ENCODE measurements at places on chromosomes 5 and 9.

DNA sequence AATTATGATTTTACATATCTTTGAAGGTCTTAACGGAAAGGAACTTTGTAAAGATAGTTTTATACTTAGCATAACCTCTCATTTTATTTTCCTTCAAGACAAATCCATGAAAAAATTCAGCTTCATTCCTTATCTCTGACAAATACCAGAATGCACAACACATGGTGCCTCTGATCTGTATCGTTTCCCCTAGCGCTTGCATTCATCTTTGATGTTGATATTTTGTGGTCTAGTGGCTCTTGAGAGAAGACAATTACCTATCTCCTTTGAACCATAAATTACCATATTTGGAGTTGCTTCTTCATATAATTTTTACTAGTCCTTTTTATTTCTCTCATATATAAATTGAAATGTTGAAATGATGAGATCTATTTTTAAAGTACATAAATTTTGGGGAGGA, 551.3 kb downstream of the PDE4D start:
- no peak for DNase-seq

- DNase-seq = no peak
Observed at GRCh38 chr9:30943446-30944224, 1440.8 kb upstream of the ACO1 start.

DNA sequence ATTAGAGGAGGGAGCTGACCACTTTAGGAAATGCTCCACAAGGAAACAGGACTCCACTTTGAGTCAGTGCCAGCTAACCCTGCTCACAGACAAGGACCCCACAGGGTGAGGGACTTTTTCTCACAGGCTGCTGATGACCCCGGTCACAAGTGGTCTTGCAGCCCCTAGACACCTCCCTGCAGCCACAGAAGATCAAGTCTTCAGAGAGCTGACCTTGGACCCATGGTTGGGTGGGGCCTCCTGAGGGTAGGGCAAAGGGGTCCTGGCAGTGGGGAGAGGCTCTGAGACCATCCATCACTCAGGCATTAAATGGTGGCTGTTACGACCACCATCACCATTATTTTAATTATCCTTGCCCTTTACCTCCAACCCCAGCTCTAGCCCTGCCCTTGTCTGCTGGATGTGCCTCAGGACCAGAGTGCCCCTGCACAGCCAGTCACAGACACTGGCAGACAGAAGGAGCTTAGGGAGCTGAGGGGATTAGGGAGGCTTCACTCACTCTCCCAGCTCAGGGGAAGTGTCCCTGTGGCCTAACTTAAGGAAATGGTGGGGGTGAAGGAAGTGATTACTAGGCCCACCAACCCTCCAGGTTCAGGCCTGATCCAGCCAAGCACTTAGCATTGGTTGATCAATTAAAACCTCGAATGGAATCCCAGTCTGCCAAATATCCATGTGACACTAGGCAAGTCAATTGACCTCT, 1.6 kb downstream of the ACSL6 start:
- DNase-seq = no peak

DNA sequence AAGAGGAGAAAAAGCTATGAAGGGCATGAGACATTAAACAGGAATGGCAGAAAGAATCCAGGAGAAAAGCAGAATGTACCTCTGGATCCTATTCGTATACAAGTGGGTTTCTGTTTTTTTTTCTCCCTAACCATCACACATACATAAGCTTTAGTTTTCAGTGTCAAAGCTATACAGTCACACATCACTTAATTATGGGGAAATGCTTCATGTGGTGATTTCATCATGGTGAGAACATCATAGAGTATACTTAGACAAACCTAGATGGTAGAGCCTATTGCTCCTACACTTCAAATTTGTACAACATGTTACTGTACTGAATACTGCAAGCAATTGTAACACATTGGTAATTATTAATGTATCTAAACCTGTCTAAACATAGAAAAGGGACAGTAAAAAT, 290.6 kb downstream of the AOPEP start:
- no peak for DNase-seq

- no peak for DNase-seq
Observed at GRCh38 chr9:72936266-72936665, 16.6 kb downstream of the ALDH1A1 start.

- no peak for DNase-seq
Observed at GRCh38 chr9:23830929-23831730, 5.1 kb upstream of the ELAVL2 start.

GRCh38 chr9:112586599-112587155, 100.0 kb downstream of the KIAA1958 start:
- DNase-seq = no peak

DNA sequence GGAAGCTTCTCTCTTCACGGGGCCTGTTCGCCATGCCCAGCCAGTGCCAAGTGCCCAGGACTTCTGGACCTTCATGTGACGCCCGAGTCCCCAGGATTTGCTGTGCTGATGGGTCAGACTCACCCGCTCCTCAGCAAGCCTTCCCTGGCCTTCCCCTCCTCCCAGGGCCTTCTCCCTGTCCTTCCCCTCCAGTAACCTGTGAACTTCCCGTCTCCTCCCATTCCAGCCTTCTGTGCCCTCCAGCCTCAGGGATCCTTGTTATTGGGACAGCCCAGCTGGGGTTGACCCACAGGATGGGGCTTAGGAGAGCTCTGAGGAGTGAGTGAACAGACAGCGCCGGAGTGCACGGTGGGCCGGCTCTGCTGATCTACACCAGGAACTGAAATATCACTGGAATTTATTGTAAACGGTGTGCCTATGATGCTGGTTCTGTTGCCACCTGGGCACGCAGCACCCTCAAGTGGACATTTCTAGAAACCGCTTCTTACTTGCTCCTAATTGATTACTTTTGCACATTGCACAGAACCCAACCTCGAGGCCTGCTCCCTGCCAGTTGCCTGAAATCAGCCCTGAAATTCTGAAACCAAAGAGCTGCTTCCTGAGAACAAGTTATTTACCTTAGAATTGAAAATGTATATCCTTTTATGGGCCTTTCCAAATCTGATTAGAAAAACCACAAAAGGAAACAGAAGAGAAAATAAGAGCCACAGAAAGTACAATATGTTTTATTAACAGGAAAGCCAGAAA, 1.5 kb downstream of the SPAAR start:
- DNase-seq = no peak

- no peak for DNase-seq
Observed at GRCh38 chr9:17881371-17881770, 302.5 kb downstream of the SH3GL2 start.

DNA sequence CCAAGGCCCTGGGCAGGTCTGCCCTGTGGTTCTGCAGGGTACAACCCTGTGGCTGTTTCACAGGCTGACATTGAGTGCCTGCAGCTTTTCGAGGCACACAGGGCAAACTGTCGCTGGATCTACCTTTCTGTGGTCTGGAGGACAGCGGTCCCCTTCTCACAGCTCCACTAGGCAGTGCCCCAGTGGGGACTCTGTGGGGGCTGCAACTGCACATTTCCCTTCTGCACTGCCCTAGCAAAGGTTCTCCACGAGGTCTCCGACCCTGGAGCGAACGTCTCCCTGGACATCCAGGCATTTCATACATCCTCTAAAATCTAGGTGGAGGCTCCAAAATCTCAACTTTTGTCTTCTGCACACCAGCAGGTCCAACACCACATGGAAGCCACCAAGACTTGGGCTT, 1645.2 kb upstream of the CDH6 start:
- no peak for DNase-seq

- DNase-seq = peak; percentile 65
Observed at GRCh38 chr5:177312649-177313181, 1.0 kb upstream of the MXD3 start.

DNA sequence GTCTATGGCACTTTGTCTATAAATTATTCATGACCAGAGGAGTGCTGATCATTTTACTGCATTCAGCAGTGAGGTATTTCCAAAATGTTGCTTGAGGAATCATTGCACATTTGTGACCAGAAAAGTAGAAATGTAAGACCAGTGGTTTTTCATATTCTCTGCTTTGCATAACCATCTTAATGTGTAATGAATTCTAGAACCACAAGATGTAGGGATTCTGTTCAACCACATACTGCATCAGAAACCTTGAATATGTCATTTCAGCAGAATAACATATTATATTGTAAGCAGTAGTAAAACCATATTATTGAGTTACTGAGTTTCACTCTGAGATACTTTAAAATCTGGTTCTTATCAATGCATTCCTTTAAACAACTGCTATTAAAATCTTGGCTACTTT, 1243.4 kb downstream of the MAT2B start:
- no peak for DNase-seq

DNA sequence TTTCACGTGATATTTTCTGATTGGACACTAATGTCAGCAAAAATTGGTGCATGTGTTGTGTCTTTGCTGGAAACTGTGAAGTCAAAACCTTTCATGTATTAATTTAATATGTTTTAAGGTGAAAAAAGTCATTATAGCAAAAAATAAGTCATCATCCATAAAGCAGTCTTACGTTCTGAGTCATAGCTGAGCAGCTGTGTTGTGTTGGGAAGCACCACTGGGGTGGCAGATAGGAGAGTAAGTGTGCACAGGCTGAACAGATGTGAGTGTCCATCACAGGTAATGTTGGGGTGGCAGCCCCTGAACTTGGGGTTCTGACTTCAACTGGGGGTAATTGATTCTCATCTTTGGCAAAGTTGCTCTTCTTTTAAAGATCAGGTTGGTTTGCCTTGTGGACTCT, 156.8 kb downstream of the NXNL2 start:
- DNase-seq = no peak

DNA sequence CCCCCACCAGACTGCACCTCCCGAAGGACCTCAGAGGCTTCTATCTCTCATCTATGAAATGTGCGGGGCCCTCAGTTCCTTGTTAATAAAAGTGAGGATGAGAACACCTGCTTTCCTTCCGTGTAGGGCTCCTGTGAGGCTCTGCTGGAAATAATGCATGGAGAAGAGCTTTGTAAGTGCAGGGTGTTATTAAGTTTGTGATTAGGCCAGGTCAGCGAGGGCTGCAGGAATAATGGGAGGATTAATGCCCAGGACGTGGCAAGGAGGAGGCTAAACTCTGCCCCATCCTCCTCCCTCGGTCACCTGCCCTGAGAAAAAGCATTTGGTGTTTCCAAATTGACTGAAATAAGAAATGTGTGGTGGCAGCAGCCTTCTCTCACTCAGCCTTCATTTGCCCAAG, 83.5 kb upstream of the HSPA9 start:
- DNase-seq = no peak

DNA sequence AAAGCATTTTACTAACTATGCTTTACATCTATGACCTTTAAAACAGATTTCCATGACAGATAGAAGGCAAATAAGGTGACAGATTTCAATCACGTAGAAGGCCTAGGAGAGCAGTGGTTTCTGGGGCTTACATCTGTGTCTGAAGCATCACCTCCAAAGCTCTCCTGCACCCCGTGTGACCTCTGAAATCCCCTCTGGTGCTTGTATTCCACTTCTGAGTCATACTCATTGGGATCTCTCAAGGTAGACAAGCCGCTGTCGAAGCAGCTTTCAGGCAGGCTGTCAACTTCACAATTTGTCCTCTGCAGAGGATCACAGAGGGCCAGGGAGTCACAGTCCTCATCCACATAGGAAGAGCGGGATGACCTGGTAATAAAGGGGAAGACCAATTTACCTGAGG, 62.2 kb downstream of the RASEF start:
- DNase-seq = no peak
